ENCODE measurements at places on chromosomes 1 and 21. TPM values are rescaled to one million over a fixed set of nuclear protein-coding genes. Genes with fewer than 3 reads are reported as not detected.

DNA sequence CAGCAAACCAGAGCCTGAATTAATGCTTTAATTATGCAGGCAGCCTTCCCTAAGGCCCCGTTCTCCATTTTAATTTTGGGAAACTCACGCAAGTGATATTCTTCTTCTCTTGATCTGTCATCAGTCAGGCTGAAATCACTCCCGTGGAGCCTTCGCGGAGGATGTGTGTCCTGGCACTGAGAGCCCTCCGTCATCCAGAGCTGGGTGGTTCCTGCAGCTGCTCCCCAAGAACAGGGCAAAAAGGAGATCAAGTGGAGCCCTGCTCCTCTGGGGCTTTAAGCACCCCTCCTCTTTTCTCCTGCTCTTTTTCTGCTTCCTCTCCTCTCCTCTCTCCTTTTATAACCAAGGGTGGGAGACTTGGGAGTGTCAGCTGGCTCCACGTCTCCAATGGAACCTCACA, 133.2 kb upstream of the CACNA1E start:
- no peak for DNase-seq

DNA sequence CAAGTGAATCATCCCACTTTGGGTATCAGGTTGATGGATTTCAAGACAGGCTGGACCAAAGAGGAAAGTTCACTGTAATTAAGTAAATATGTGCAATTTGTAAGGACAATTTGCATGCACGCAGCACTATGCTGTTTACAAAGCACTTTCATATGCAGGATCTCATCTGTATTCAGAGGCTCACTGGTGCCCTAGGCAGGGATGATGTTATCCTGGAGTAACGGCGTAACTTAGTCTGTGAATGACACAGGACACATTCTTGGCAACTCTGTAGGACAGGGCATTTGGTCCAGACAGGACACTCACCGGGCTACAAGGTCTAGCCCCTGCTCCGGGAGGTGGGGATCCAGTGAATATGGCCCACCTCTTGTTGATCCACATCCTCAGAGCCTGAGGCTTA, 365.4 kb upstream of the DUSP10 start:
- DNase-seq = no peak

DNA sequence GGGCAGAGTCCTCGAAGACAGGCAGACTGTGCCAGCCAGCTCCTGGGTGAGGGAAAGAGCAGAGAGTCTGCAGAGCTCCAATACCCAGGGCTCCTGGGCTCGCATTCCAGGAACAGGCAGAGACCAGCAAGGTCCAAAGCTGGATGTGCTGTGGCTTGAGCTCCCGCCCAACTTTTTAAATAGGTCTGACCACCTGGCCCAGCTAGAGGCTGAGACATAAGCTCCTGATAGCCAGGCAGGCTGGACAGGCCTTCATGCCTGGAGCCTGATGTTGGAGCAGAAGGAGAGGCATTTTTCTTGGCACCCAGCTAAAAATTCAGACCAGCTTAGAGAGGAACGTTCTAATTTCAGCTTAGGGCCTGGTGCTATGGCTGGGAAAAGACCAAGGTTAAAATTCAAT, 178.4 kb upstream of the TMEM51 start:
- DNase-seq = no peak

DNA sequence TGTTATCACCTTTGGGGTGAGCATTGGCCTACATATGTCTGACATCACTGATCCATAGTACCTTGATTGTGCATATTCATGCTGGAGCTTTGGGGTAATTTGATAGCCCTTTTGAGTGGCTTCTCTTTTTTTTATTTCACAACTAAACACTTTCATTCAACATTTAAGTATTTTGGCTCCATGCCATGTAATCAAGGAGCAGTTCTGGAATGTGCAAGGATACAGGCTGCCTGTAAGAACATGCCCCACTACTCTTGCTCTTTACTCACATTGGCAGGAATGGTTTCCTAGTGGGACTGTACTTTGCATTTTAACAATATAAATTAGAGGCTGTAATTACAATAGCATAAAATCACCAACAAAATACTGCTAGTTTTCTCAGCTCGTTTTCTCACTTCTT, 300.7 kb upstream of the SPAG17 start:
- no peak for DNase-seq

DNA sequence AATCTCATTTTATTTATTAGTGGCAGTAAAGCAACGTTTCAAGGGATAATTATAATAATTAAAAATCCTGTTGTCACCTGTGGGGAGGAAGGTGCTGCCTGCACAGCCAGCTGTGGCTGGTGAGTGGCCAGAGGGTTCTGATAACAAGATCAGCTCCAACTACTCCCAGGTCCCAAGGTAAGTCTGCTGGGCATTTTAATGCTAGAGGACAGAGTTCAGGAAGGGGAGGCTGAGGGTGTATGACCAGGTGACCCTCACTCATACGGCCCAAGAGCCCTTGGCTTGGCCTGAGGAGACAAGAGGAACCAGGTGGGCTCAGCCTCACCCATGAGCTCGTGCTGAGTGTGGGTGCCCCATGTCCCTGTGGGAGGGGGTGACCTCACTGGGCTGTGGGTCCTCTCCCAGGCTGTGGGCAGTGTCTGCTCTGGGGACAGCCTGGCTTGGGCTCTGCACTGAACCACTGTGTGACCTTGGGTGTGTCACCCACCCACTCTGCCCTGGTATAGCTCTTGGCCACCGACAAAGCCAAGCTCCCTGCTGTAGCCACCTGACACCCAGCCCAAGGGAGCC, 223.8 kb downstream of the PTPRU start:
- DNase-seq = no peak

- no peak for DNase-seq
Observed at GRCh38 chr1:203508463-203509073, 14.6 kb downstream of the OPTC start.

DNA sequence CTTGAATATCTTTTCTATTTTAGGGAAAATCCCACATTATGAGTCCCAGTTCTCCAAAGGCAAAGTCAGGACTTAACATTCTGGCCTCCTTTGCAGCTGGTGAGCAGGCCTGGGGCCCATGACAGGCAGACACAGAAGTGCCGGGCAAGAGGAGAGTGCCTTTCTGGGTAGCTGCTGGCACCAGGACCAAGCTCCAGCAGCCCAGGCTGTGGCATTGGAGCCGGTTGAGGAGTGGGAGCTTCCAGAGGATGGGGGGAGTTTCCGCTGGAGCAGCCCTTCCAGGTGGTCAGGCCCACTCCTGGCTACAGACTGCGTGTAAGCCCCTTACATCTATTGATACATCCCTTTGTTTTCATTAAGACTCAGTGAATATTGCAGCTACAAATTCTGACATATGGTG, 123.9 kb downstream of the URB2 start:
- no peak for DNase-seq

DNA sequence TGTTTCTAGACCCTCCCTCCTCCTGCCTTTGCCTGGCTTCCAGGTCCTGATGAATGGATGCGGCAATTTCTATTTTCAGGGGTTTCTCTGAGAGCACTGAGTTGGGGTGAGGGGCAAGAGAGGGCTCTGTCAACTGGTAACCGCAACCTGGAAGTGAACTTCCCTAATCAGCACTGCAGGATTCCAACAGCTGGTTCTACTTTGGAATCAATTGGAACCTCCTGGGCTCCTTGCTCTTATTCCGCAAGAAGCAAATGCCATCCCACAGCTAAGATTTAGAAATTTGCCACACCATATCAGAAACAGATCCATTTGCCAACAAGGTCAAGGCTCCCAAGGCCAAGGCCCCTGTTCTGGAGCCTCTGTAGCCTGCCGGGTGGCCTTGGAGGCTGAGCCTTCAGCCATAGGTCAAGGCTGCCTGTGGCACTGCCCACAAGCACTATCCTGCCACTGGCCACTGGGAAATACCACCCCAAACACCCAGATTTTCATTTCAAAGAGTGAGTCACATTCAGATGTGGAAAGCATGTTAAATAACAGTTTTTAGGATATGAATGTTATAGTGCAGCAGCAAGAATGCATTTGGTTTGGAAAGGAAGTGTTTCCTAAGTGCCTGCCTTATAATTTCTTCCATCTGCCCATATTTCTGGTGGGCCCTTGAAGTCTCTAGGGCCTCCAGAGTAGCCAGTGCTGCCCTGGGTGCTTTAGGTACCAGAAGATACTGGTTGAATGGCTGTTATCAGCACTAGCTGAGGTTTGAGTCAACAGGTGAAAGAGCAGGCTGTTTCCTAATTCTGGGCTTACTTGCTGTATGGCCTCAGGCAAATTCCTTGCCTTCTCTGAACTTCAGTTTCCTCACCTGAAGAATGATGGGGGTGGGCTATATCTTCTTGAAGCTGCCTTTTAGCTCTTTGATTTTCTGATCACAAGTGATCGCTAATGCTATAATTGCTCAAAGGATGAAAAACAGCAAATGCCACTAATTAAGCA, 56.3 kb upstream of the JUN start:
- no peak for DNase-seq

DNA sequence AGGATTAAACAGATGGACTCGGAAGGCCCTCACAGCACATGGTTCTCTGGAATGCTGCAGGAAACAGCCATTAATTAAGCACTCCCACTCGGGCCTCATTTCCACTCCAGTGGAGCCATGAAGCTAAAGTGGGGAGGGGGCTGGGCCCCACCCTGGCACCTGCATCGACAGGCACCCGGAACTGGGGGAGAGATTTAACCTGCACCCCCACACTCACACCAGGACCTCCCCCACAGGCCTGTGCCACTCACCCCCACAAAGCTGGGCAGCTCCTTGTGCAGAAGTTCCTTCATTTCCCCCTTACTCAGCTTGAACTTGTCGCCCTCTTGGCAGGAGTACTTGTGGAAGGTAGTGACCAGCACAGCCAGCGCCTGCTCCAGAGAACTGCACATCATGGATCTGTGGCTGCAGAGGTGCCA, 2.2 kb downstream of the S100A2 start:
- DNase-seq = no peak

DNA sequence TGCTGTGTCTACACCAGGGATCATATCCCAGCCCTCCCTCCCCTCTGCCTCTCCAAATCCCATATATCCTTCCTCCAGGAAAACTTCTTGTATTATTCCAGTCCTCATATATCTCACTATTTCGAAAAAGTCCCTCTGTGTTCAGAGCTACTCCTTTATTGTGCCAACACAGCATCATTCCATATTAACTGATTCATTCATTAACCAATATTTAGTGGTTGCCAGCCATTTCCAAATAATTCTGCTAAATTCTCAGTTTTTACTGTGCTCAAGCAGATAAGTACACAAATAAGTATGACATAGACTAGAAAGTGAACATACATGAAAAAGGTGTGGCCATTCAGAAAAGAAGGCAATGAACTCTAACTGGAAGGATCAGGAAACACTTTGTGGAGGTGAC, 241.6 kb upstream of the DUSP10 start:
- DNase-seq = no peak

GRCh38 chr21:27464648-27465047, 497.8 kb upstream of the ADAMTS5 start:
- DNase-seq = no peak

The LINGO4 gene
- 0.15 TPM for total RNA-seq

The CDK11A gene
- 13.6 TPM for total RNA-seq

The KRTAP12-3 gene
- not detected for total RNA-seq

The ASCL5 gene
- total RNA-seq = not detected

The HIVEP3 gene
- 2.6 TPM for total RNA-seq

The F13B gene
- 42.2 TPM for total RNA-seq

The SIK1 gene
- 6.3 TPM for total RNA-seq

The TRIM45 gene
- 0.73 TPM for total RNA-seq

All from left lobe of liver (tissue), 2 donors.